ENCODE measurements at places on chromosomes 3 and 15.

- no peak for DNase-seq
Observed at GRCh38 chr3:111739311-111739911, 119.7 kb upstream of the PHLDB2 start.

DNA sequence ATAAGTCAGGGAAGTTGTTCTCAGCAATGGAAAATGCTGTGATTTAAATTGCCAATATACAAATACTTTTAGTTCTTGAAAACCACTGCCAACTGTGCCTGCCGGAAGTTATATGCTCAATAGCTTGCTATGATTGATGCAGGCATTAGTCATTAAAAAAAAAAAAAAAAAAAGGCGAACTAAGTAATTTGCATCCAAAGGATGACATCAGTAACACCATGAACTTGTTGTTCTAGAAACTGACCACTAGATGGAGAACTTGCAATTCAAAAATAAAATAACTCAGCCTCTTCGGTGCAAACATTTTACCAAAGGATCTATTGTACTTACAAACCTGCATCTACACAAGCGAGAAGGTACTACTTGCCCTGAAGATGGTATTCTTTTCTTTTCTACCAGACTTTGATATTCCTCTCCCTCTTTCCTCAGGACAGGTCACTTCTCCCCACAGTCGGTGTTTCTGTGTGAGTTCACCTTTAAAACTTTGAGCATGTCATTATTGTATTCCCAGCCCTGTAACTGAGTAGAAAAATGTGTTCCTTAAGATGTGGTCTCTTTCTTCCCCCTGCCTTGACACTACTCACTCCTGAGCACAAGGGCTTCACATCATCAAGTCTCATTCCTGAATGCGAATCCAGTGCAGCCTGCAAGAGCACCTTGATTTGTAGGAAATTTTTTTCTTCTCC lies 115.0 kb upstream of the VEPH1 start:
- peak; percentile 62 for DNase-seq

- DNase-seq = no peak
Observed at GRCh38 chr3:105559856-105560255, 193.1 kb downstream of the ALCAM start.

DNA sequence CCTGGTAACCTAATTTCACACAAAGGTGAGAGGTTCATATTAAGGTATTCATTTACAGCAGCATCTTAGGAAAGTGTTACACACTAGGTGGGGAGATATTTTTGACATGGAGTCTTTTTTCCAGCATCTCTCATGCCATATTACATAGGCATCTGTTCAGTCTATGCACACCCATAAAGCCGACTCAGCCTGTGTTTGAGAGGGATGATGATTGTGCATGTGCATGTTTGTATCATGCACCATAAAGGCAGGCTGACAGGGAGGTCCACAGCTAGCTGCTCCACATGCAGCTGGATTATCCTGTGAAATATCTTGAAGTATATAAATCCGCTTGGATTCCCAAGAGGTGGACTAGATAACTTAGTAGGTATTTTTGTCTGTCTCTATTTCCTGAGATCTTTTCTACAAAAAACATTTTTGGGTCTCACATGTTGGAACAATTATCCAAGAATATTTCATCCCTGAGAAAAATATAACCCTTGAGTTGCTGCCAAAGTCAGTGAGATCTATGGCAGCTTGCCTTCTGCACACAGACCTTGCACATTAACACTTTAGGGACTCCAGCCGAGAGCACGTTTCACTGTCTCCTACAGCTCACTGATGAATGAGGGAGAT lies 288.4 kb upstream of the DPH6 start:
- no peak for DNase-seq

DNA sequence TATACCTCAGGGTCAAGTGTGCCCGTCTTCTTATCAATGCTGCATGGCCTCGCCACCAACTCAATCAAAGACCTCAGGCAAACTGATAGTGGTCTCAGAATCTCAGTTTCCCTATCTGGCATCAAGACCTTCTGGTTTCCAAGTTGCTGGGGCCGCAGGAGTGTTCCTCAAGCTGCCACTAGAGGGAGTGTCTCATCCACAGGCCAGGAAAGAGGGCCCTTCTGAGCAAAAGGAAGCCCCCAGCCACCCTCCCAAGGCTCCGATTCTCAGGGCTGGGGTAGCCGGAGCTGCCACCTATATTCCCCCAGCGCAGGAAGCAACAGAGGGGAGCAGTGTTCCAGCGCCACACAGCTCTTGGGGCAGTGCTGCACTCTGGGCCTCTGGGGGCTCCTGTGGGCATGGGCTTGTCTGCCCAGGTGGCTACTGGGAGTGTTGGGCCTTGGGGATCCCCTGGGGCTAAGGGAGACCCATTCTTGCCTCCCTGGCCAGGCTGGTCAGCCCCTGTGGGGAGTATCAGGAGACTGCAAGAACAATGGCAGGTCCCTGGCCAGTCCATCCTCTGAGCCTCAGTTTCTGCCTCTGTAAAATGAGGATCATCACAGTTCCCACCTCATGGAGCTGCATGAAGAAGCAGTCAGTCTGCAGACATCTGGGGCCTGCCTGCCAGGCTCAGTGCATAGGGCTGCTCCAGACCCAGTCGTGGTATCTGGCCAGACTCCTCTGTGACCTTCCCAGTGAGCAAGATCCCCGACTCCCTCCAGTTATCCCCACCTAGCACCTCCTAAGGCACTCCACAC lies 23.4 kb upstream of the SEC13 start:
- peak; percentile 79 for DNase-seq

DNA sequence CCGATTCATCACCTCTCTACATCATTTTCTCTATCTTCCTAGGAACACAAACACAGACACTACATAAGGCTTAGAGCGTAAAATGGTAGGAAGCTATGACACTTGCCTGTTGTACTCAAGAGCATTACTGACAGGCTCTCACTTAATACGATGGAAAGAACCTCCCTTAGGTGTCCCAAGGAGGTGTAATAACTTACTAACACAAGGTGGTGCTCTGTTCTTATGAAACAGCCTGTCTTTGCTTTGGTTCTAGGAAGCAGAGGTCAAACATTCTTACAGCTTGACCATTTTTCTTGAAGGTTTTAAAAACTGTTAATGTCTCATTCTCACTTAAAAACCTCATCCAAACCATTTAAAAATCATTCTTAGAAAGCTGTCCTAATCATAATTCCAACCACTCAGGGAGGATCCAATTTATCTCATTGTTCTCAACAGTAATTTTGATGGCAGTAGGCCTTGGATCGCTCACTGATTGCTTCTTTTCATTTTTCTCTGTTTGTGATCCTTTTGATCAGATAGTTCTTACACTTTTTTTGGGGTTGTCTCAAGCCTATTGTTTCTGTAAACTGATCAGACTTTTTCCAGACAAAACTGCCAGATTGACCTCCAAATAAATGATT lies 317.8 kb upstream of the AGTR1 start:
- DNase-seq = no peak

GRCh38 chr3:172073262-172073915 lies 34.0 kb downstream of the FNDC3B start:
- DNase-seq = no peak

GRCh38 chr15:97979140-97979520 lies 18.6 kb downstream of the ARRDC4 start:
- no peak for DNase-seq

DNA sequence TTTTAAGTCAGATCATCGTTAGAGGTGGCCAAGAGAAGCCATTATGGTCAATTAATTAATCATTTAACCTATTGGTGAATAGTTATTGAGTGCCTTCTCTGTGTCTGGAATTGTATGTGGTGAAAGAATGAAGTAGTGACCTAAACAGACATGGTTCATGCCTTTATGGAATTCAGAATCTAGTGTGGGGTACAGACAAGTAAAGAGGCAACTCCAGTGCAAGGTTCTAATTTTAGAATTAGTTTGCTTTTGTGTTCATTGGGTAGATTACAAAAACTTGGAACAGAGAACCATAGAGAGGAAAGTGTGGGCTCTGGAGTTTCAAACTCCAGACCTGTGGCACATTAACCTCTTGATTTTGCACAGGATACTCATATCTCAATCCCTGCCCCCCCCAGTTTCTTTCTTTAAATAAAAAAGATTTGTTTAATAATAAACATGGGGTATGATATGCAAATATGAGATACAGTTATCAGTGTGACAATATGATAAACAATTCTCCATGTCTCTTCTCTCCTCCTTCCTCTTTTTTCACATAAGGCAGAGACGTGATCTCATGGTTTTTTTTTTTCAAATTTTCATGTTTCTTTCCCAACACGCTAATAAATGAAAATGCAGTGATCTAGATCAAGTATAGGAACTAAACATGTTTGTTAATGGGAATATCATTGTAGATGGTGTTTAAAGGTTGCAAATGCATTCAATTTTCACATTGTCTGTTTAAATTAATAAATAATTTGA lies 117.9 kb downstream of the MITF start:
- DNase-seq = no peak

DNA sequence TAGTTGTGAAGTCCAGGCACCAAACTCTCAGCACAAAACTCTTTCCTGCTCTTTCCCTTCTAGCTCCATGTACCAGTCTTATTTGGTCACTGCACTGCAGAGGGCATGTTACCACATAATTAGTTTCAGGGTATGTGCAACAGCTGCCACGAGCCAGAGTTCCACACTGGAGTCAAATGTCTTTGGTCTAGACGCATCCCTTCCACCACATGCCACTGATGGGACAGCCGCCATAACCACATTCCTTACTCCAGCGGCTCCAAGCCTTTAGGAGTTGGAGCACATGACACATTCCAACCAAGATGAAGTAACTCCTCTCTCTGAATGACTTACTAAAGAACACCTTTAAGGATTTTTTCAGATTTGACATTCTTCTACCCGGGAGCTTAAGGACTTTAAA lies 153.4 kb downstream of the ERC2 start:
- DNase-seq = no peak

- DNase-seq = no peak
Observed at GRCh38 chr15:99708563-99708962, 24.7 kb downstream of the LYSMD4 start.

- no peak for DNase-seq
Observed at GRCh38 chr3:165544432-165544831, 292.8 kb downstream of the BCHE start.

DNA sequence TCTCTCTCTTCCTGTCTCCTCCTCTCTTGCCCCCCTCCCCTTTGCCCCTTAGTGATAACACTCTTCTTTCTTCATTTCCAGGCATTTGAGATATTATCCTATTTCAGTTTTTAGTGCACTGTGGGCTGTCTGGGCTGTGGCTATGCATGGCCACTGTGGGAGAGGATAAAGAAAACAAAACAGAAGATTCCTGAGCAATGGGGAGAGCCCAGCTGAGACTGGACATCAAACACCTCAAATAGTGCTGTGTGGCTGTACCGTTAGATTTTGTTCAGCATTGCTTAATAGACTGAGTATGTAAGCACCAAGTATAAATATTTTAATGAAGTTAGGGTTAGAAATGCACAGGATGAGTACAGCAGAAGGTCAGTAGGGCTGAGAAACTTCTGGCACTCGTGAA lies 7.9 kb upstream of the GBE1 start:
- DNase-seq = no peak

DNA sequence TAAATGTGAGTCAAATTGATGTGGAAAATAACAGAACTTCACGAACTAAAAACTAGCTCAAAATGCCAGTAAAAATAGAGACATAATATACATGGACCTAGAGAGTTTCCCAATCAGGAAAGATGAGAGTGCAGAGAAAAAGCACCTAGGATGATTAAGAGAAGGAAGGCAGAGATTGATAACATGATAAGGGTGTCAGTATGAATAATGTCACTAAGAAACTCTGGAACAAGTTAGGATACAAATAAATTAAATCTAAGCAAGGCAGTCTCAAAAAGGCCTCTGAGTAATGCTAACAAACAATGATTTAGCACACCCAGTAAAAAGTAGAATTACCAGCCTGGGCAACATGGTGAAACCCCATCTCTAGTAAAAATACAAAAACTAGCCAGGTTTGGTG lies 304.7 kb upstream of the DPPA4 start:
- no peak for DNase-seq

GRCh38 chr3:97353176-97353575 lies 411.4 kb upstream of the ARL6 start:
- DNase-seq = no peak

- DNase-seq = peak; percentile 35
Observed at GRCh38 chr15:67042551-67043142, 22.8 kb upstream of the SMAD3 start.

DNA sequence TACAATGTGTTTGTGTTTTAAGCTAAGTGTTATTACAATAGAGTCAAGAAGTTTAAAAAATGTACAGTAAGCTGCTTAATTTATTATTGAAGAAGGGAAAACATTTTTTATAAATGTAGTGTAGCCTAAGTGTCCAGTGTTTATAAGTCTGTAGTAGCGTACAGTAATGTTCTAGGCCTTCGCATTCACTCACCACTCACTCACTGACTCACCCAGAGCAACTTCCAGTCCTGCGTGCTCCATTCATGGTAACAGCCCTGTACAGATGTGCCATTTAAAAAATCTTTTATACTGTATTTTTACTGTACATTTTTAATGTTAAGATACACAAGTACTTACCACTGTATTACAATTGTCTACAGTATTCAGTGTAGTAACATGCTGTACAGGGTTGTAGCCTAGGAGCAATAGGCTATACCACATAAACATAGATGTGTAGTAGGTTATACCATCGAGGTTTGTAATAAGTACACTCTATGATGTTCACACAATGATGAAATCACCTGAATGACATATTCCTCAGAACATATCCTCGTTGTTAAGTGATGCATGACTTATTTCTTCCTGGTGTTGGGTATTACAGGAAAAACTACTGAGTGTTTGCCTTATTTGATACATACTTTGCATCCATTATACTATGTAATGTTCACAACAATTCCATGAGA lies 156.6 kb upstream of the NUDT16 start:
- DNase-seq = no peak

- DNase-seq = no peak
Observed at GRCh38 chr3:185992831-185993374, 55.1 kb upstream of the TRA2B start.

GRCh38 chr3:29552051-29552450 lies 271.2 kb downstream of the RBMS3 start:
- DNase-seq = no peak

DNA sequence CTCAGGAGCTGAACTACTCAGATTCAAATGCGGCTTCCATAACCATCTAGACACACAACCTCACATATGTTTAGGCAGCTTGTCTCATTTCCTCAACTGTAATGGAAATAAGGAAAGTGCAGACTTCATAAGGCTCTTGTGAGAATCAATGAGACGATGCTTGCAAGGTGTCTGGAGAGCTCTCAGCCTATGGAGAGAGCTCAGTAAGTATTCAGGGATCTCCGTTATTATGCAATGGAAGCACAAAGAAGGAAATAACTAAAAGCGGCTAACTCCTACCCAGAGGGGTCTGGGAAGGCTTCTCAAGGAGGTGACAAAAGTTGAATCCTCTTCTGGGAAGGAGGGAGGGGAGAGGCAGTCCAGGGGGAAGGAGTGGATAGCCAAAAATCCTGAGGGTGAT lies 50.1 kb upstream of the LIPC start:
- DNase-seq = no peak

DNA sequence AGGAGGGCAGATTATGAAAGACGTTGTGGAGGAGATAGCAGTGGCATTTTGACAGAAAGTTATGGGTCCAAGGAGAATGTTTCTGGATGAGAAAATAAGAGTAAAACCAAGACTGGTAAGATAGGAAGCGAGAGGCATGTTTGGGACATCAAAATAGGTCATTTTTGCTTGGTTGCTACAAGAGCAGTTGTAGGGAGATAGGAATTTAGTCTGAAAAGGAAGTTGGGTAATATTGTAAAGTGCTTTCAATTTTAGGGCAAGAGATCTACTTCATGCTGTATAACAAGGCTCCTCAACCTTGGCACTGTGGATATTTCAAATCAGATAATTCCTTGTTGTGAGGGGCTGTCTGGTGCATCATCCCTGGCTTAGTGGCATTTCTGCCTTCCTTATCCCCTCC lies 118.0 kb upstream of the DPH6 start:
- no peak for DNase-seq

GRCh38 chr3:16516695-16517481 lies 3.4 kb upstream of the RFTN1 start:
- DNase-seq = peak; percentile 43
